ENCODE measurements at places on chromosomes 3 and 15.
A peak's percentile ranks its signal among the peaks of the same experiment; 100 is the strongest.

GRCh38 chr3:133945381-133946095 is 49.9 kb upstream of the RAB6B start:
- DNase-seq, result no peak

- DNase-seq, result no peak
Measured at GRCh38 chr3:126896067-126896441, 86.9 kb upstream of the PLXNA1 start.

- peak; percentile 66 for DNase-seq
Measured at GRCh38 chr3:100254168-100254777, 6.5 kb upstream of the TBC1D23 start.

GRCh38 chr3:30586096-30586805 is 20.1 kb upstream of the TGFBR2 start:
- DNase-seq, result no peak

- DNase-seq, result no peak
Measured at GRCh38 chr15:82572986-82573385, 32.7 kb upstream of the RPS17 start.

DNA sequence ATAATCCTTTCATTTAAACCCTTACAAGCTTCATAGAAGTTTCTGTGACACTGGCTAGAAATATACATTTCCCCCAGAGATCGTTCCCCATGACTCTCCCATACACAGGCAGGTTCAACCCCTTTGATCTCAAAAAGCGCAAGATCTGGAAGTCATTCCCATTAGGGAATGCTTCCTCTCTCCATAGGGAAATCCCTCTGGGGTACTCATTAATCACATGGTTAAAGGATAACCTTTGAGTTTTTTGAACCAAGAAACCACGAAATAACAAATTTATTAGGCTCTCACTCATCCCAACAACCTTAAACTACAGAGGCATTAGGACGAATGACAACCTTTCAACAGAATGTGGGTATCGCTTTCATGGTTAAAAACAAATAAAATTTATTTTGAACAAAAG is 211.9 kb upstream of the PRICKLE2 start:
- DNase-seq, result no peak

DNA sequence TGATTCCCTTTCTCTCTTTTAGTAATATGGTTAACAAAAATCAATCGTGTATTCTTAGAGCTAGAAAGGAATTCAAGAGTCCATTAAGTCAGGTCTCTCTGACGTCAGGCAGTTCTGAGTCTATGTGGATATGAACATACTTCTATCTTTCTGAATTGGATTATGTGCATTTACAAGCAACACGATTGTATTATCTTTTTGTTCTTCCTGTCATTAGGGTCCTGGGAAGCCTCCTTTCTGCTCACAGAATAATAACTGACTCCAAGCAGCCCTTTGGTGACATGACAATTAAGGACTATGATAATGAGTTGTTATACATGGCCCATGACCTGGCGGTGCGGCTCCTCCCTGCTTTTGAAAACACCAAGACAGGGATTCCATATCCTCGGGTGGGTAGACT is 14.0 kb downstream of the EDEM1 start:
- DNase-seq, result no peak

- no peak for DNase-seq
Measured at GRCh38 chr15:70976851-70977250, 84.2 kb downstream of the LRRC49 start.

DNA sequence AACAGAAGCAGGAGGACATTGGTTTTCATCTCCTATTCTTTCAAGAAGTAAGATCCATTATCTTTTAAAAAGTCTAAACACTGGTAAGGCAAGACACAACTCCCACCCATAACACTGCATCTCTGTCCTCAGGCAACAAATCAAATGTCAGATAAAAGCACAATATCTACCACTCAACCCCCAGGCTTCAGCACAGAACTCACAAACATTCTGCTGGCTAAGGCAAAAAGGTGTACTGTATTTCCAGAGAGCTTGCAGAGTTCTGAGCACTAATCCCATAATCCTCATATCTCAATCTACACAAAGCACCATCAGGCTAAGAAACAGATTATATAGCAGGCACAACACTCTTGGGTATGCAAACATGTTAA is 20.9 kb downstream of the RAF1 start:
- no peak for DNase-seq

GRCh38 chr3:74288761-74289160 is 325.7 kb downstream of the CNTN3 start:
- DNase-seq, result no peak

GRCh38 chr3:30527720-30528119 is 78.7 kb upstream of the TGFBR2 start:
- no peak for DNase-seq

DNA sequence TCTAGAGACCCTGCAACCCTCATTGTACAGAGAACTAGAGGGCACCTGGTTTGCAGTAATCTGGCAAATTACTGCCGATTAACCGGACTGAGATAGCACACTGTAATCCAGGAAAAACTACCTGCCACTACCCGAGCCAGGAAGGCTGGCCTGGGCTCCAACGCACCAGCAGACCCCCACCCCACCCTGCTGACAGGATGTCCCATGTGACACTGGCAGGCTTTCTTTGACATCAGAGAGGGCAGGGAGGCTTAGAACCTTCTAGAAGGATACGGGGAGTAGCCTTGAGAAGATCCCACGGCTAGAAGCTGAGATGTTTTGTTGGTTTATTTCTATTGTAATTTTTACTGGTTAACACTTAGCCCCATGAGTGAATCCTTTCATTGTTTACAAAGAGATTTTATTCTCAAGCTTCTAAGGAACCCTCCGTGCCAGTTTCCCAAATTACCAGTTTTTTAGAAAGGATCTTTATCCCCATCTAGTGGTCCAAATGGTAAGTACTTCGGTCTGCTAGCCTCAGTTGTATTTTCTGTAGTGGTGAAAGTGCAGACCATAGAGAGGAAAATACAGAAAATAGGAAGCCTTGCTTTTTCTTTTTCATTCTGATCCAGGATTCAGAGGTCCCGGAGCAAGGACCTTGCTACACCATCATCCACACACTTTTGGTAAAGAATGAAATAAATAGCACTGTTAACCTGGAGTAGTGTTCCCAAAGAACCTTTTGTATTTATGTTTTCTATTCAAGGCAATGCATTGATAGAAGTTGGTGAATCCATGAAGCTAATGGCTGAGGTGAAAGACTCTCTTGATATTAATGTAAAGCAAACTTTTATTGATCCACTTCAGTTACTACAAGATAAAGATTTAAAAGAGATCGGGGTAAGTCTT is 81.9 kb upstream of the ADAMTSL3 start:
- DNase-seq, result peak; percentile 59

GRCh38 chr3:72769758-72770540 is 78.3 kb downstream of the SHQ1 start:
- DNase-seq, result no peak

DNA sequence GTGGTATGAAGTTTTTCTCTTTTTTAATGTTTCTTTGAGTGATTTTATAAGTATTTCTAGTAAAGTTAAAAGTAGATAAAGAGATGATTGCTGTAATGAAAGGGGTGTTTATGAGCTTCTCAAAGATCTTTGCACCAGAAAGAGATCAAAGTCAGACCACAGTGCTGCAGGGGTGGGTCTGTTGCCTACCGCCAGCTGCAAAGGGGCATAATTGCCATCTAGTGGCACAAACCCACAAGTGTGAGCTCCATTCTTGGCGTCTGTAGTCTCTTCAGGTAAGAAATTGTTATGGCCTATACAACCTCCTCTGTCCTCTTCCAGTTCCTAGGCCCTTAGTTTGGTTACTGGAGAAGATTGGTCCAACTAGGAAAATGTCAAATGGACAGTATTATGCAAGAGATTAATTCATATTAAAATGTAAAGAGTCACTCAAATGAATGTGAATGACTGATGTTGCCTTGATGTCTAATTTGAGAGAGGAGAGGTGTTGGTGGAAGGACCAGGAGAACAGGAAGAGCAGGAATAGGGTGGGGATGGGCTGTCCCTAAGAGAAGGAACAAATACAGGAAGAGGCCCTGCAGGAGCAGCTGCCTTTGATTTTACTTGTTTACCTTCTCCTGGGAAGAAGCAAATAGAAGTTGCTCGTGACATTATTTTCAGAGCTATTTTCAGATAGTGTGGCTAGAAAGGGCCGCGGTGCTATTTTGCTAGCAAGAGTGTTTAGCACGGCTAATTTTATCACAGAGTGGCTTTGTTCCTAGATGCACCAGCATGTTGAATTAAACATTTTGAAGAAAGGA is 53.0 kb upstream of the GSK3B start:
- DNase-seq, result peak; percentile 26

DNA sequence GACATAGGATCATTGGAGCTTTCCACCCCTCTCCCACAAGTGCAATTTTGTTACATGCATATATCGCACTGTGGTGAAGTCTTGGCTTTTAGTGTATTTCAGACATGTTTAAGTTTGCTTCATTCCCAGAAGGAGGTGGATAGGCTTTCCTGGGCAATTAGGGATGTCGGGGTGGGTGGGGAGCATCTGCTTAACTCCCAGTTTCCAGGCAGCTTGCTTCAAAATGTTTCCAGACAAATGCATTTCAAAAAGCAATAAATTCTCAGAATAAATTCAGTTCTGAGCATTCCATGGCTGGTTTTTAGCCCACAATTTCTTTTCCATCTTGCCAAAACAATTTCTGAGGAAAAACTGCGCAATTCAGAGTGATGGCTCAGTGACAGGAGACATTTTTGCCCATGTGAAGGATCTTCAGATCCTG is 227.7 kb upstream of the ZPLD1 start:
- DNase-seq, result no peak

DNA sequence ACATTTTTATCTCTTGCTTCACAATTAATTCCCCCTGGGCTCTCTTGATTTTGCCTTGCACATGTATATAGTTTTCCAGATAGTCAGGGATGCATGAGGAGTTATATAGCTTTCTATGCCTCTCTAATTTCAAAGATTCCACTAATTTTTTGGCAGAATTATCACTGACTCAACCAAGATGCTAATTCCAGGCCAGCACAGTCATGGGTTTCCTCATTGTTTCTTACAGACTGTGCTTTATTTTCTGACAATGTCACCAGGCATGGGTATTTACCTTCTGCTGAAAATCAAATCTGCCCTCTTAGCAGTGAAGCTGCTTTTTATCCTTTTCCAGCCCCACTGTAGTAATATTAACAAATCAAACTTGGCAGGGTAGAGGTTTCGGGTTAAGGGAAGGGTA is 1520.6 kb upstream of the CADM2 start:
- DNase-seq, result no peak

DNA sequence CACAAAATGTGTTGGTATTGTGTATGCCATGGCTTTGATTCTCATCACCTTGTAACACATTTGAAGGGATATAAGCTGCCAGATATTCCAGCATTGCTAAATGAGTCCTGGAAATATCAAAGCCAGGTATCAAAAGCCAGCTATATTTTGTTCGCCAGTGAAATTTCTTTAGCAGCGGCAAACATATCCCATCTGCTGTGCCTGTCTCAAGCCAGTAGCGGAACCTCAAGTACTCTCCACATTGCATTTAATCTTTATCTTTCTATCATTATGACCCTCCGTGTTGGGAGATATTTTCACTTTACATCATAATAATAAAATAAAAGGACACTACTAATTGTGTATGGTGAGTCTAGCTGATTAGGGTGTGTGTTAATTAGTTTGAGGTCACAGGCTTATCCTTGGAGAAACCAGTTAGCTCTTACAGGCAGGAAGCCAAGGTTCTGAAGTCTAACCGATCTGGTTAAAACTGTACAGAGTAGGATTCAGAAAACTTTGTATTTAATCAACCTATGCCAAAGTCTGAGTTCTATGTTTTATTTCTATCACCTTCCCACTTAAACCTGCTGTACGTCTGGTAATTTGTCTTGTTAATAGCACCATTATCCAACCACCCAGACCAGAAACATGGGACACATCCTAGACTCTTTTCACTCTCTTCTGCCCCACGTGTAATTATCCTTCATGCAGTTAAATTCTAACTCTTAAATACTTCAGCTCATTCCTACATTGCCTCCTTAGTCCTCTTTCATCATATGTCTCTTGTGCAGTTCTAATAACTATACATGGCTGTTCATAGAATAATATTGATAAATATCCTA is 14.5 kb downstream of the TIPARP start:
- no peak for DNase-seq

DNA sequence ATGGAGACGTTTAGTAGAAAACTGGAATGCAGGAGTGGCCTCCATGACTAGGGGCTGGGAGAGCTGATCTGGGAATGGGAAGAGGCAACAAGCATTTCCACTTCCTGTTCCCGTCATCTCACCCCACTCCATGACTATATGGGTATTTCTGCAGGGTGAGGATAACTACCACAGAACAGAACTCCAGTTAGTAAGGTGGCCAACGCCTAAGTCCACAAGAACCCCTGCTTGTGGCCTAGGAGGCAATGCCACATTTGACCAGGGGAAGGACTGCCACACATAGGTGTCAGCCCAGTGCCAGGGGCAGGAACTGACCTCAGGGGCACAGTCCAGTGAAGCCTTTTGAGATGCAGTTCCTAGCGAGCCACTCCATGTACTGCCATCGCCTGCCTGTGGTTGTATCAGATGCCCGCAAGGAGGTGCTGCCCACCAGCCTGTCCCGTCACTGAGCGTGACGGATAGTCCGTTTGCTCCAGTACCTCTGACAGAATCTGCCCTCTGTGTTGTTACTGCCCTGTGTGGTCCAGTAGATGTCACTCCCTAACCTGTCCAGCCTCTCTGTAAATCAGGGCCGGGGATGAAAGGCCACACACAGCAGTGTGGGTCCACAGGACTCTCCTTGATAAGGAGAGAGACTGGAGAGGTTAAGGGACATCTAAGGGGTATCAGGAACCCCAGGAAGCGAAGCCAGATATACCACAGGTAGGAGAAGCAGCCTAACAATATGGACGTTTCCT is 3.5 kb upstream of the MTFMT start:
- DNase-seq, result peak; percentile 87

DNA sequence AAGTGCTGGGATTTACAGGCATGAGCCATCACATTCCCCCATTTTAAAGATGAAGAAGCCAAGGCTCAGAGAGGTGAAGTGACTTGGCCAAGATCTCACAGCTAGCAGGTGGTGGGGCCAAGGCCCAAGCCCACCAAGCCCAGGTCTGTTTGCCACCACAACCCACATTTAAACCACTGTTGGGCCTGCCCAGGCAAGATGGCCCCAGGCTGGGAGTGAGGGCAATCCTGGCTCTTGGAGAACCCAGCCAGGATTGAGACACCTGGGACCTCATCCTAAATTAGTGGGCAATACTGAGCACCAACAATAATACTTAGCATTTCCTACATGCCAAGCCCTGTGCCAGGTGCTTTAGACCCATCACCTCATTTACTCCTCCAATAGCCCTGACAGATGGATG is 6.9 kb downstream of the IGDCC3 start:
- no peak for DNase-seq

GRCh38 chr3:8650583-8651416 is 6.2 kb upstream of the SSUH2 start:
- no peak for DNase-seq
